ENCODE measurements at places on chromosomes 11 and 22.

GRCh38 chr11:47249378-47249715 is 733 bp upstream of the ACP2 start:
- no peak for DNase-seq

- no peak for DNase-seq
Measured at GRCh38 chr11:130449310-130449990, 1.0 kb downstream of the ADAMTS15 start.

- no peak for DNase-seq
Measured at GRCh38 chr22:38017272-38017920, 33.0 kb upstream of the SOX10 start.

- no peak for DNase-seq
Measured at GRCh38 chr11:122618927-122619326, 36.6 kb upstream of the UBASH3B start.

- no peak for DNase-seq
Measured at GRCh38 chr22:42664976-42665831, 16.0 kb upstream of the CYB5R3 start.

GRCh38 chr11:2888266-2888968 is 2.8 kb upstream of the CDKN1C start:
- DNase-seq = peak; percentile 86

DNA sequence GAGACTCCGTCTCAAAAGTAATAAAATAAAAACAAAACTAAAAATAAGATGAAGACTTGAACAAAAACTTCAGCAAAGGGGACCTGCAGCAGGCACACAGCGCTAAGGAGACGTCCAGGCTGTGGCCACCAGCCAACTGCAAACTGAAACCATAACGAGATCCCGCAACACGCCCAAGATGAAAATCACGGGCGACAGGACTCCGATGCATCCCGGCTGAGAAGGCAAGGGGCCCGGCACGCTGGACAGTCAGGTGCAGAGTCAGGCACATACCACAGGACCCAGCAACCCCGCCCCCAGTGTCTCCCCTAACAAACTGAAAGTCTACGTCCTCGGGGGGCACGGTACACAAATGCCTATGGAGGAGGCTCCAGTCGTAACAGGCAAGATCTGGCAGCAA is 9.2 kb downstream of the HRAS start:
- no peak for DNase-seq

- no peak for DNase-seq
Measured at GRCh38 chr22:45600790-45601730, 70.6 kb upstream of the ATXN10 start.

DNA sequence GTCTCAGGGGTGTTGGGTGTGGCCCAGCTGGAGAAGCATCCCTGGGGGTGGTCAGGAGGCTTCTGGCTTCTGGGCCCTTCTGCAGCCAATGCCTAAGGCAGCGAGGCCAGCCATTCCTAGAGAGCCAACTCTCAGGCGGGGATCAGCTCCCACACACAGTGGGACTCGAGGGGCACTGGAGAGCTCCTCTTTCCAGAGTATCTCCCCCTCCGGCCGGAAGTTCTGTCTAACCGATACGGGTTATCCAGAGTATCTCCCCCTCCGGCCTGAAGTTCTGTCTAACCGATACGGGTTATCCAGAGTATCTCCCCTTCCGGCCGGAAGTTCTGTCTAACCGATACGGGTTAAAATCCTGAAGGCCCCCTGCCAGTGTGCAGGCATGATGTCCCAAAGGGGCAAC is 71.2 kb upstream of the B3GAT1 start:
- DNase-seq = no peak

DNA sequence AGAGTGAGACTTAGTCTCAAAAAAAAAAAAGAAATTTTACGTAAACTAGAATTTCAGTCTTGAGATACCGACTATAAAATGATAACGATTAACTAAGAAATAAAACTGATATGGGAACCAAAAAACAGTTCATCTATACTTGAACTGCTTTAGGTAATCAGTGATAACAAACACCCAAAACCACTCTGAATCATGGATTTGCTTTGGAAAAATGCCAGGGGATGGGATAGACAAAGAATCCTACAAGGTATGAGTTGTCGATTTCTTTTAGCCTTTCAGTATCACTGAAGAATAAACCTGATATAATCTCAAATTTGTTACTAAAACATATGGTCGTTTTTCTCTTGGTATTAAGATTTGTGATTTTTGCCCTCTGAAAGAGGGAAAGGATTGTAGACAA is 13.7 kb downstream of the CSTF3 start:
- DNase-seq = no peak

GRCh38 chr22:49953680-49954344 is 6.8 kb upstream of the PIM3 start:
- DNase-seq = no peak

DNA sequence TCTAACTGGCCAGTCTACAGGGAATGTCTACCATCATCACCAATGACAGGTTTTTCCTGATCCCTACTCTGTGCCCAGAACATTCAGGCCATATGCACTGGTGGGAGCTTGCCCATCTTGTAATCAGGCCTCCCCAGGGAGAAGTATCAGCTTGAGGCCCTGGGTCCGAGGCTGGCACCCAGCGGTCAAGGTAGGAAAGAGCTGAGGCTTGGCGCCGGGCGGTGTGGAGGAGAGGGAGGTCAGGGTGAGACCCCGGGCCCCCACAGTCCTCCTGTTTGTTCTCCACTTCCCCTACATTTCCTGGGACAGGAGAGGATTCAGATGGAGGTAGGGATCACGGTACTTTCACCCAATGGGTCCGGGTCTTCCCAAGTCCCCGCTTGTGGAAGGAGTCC is 15.5 kb downstream of the TSKU start:
- no peak for DNase-seq

GRCh38 chr11:90700789-90701439 is 478.1 kb upstream of the CHORDC1 start:
- no peak for DNase-seq

DNA sequence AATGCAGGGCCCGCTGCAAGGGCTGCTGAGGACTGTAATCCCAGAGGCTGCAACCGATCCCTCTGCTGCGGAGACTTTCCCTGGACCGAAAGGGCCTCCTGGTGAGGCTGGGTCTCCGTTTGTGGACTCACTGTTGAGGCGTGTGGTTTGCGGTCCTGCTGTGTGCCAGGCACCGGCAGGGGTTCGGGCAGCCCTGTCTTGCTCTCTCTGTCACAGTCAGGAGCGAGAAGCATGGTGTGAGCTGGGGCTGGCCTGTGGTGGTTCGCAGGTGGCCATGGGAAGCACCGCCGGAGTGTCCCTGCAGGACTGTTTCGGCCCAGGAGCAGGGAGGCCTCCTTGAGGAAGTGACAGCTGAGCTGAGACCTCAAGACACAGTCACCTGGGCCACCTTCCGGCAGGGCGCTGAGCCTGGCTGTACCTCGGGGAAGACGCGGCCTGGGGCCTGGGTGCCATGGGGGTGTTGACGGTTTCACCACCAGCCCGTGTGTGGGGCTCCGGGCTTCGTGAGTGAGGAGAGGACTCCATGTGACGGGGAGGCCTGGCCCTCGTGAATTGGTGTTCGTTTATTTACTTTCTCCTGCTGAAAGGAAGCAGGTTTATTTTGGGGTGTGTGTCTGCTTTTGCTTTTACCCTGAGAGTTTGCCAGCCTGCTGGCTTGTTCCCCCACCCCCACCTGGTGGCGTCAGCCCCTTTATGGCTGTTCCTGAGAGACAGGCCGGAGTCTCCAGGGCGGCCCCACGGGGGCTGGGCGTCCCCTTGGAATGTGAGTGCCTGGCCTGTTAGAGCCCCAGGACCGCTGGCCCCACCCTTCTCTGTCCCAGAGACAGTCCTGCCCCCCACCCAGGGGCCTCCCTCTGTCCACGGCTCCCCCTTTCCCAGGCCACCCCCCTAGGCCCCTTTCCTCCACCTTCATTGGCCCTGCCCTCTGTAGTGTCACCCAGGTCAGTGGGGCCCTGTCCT is 122.5 kb downstream of the KCNQ1OT1 start:
- no peak for DNase-seq

DNA sequence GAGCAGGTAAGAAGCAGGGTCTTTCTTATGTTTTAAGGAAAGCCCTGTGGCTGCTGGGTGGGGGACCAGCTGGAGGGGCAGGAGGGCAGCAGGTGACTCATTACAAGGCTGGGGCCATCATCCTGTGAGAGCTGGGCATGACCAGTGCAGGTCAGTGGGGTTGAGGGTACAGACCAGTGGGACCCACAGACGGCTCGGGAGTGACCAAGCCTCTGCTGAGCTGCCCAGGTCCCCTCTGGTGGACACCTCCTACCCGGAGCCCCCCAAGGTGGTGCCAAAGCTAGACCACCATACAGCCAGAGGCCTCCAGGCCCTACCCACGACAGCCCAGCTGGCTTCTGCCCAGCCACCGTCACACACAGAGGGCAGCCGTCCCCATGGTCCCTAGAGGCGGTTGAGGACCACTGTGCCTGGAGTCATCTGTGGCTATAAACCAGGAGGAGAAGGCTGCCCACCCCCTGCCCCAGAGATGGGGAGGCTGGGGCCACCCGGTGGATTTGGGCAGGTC is 670 bp downstream of the MYEOV start:
- no peak for DNase-seq

GRCh38 chr11:100674212-100674611 is 12.9 kb upstream of the ARHGAP42 start:
- no peak for DNase-seq

DNA sequence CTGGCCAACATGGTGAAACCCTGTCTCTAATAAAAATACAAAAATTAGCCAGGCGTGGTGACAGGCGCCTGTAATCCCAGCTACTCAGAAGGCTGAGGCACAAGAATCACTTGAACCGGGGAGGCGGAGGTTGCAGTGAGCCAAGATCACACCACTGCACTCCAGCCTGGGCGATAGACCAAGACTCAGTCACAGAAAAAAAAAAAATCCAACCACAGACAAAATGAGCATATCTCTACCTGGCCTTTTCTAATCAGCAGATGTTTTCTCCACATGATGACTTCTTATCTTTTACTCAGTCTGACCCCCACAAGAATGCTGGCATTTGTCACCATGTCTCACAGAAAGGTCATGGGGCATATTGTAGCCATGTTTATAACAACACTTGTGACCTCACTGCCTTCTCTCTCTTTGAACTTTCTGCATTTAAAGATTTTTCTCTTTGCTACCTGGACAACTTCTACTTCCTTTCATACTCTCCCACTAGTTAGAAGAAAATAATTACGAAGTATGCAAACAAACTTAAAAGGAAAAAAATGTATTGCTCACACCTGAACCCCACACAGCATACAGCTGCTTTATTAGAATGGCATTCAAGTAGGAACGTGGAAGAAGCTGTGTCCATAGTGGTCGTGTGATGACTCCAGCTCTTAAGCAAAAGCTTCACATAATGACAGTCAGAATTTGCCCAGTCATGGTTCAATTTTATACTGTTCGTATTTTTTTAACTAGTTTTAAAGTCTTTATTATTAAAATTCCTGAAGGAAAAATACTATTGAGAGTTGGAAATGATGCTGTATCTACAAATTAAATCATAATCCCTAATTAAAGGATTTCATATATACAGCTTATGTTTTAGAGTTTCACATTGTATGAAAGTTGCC is 65.4 kb downstream of the ZC3H12C start:
- no peak for DNase-seq

DNA sequence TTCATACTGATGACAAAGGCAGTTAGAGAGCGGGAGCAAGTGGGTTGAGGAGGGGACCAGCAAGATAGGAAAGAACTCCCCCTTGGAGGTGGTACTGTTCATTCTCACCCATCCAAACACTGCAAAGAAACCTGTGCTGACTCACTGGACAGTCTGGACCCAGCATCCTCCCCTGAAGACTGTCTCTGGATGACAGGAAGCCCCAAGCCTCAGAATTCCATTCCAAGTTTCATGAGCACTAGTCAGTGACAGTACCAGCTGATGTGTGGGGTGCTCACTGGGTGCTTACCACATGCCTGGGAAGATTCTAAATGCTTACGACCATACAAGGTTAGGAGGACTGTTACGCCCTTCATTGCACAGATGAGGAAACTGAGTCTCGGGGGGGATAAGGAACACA is 160.9 kb downstream of the IGLL1 start:
- DNase-seq = no peak

- DNase-seq = no peak
Measured at GRCh38 chr22:25465949-25466348, 98.5 kb upstream of the GRK3 start.

GRCh38 chr22:43561415-43562178 is 149.8 kb downstream of the MPPED1 start:
- no peak for DNase-seq

DNA sequence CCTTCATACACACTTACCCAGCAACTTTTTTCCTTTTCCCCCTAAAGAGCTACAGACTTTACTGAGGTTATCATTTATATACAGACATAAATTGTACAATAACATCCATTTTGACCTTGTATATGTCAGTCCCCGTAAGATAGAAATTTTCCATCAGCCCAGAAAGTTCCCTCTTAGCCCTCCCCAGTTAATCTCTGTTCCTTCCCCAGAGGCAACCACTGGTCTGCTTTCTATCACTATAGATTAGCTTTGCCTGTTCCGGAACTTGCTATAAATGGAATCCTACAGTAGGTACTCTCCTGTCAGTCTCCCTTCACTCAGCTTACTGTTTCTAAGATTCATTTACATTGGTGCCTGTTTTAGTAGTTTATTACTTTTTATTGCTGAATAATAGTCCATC is 54.9 kb downstream of the TSPAN18 start:
- DNase-seq = no peak

GRCh38 chr11:765802-766091 is 11.5 kb downstream of the GATD1 start:
- DNase-seq = no peak

DNA sequence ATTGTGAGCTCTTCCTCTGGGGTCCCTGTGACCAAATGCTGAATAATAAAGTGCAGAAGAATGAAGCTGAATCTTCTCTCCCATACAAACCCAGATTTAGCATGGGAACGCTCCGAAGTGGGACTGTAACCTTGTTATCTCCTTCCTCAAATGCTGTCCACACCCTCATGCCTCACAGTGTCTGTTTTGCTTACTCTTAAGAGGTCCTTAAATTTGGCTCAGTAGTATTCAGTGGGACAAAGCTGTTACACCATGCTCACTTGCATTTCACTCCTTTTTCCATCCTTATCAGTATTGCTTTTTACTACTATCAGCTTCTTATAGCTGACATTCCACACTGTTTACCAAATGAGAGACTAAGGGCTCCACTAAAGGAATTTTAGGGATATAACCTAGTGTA is 13.8 kb upstream of the AMOTL1 start:
- DNase-seq = no peak

DNA sequence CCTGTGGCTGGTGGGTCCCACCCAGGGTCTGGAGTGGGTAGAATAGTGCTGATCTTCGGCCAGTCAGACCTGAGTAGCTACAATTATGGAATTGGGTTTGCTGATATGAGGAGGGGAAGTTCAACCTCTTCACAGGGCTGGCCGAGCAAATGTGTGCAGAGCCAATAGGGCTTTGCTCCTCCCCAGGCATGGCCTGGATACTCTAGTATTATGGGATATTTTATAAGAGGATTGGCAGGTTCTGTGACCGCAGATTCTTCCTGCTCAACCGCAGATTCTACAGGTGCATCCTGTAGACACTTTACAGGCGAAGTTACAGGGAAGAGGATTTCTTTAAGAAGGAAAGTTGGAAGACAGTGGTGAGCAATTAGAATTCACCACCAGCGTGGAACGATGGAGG is 44.3 kb downstream of the TBC1D22A start:
- DNase-seq = no peak

- DNase-seq = no peak
Measured at GRCh38 chr11:76753449-76753848, 29.7 kb upstream of the TSKU start.

GRCh38 chr11:75142714-75143419 is 8.0 kb upstream of the SLCO2B1 start:
- peak; percentile 78 for DNase-seq

GRCh38 chr22:36350751-36351594 is 36.8 kb downstream of the MYH9 start:
- no peak for DNase-seq
